ENCODE measurements at places on chromosomes 12 and 14.
A peak's percentile ranks its signal among the peaks of the same experiment; 100 is the strongest.

- no peak for DNase-seq
Measured at GRCh38 chr12:68944296-68945076, 11.5 kb upstream of the CPM start.

- no peak for DNase-seq
Measured at GRCh38 chr12:54220567-54220966, 31.8 kb upstream of the SMUG1 start.

- DNase-seq: no peak
Measured at GRCh38 chr12:84046859-84047258, 865.7 kb downstream of the SLC6A15 start.

DNA sequence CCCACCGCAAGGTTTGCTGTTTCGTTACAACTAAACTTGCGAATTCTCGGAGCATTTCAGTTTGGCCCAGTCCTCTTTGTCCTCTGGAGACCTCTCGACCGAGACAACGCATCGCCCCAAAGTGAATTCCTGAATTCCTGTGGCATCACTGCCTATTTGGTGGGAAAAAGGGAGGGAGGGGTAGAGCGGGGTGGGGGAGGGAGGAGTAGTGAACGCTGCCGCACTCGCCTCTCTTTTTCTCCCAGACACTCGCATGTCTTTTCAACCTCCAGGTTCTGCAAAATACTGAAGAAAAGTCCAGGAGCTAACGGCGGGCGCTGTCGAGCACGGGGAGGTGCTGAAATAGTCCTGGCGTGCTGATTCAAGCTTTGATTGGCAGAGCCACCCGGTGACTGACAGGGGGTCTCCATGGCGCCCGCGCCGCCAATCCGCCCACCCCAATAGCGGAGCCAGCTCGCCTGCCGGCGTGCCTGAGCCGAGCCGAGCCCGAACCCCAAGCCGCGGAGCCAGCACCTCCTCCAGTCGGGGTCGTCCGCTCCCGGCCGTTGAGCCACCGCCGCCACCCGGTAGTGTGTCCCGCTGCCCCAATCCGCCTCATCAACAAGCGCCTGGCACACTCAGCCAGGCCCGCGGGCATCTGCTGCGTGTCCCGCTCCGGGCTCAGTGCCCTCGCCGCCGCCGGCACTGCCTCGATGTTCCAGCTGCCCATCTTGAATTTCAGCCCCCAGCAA lies at the start of gene SIX6:
Gene SIX6, plus strand, starts transcription at position 440 of the 731 bp plus-strand sequence. Its CDS starts 253 bp downstream, at position 693.
- no peak for DNase-seq

- no peak for DNase-seq
Measured at GRCh38 chr14:65926504-65926903, 514.0 kb downstream of the FUT8 start.

GRCh38 chr14:24631749-24632335 lies 2.1 kb downstream of the GZMB start:
- no peak for DNase-seq

DNA sequence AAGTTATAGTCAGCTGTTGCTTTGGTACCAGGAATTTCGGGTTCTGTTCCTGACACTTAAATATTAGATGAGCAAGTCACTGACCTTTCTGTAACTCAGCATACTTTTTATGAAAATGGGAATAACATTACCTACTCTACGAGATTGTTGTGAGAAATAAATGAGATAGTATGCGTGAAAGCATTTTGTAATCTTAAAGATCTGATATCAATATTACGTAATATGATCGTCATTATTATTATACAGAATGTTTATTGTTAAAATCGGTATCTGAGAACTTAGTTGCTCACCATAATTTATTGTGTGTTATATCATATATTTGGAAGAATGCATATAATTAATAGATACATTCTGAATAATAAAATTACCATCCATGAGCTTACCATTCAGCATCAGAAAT lies 6.1 kb upstream of the NECAP1 start:
- no peak for DNase-seq

- DNase-seq: no peak
Measured at GRCh38 chr14:21711360-21711961, 37.8 kb upstream of the OR4E1 start.

GRCh38 chr12:103538397-103538796 lies 42.6 kb upstream of the C12orf42 start:
- no peak for DNase-seq

DNA sequence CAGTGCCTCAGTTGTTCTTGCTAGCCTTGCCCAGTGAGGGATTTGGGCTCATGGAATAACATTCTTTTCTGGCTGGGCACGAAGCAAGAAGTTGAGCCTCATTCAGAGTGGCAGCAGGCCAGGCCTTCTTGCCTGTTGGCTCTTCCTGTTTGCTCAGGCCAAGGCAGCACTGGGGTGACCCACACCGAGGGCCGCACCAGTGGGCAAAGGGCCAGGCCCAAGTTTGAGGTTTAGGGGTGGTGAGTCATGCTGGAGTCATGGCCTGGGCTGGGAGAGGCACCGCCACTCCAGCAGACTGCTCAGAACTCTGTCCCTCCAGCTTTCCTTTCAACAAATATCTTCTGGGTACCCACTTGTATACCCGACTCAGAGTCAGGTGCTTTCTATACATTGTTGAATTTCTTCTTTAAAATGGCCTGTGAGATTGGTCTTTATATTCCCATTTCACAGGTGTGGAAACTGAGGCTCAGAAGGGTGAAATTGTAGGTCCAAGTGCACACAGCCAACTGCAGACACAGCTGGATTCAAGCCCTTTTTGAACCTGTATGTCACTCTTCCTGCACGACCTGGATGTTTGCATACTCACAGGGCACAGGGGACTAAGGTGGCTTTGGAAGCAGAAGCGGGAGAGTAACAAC lies 279.4 kb downstream of the FOXN3 start:
- DNase-seq: no peak

- DNase-seq: no peak
Measured at GRCh38 chr14:57812741-57813140, 53.2 kb downstream of the SLC35F4 start.

DNA sequence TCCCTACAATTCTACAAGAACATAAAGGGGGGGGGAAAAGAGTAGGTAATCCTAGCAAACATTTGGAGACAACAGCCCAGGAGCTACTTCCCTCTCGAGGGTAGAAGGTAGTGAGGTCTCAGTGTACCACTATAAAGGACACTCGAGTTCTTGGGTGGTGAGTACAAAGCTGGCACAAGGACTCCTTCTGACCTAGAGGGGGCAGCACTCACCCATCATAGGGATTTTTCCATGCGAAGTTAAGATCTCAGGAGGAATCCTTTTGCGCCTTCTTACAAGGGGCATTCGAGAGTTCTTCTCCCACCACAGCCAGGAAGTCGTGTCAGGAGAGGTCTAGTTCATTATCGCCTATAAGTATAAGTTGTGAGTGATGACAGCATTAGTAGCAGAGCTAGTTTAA lies 200.2 kb upstream of the RBM19 start:
- no peak for DNase-seq

GRCh38 chr12:56119361-56119796 lies 1.3 kb downstream of the ZC3H10 start:
- DNase-seq: peak; percentile 51
